ENCODE measurements at places on chromosomes 3 and 15.

DNA sequence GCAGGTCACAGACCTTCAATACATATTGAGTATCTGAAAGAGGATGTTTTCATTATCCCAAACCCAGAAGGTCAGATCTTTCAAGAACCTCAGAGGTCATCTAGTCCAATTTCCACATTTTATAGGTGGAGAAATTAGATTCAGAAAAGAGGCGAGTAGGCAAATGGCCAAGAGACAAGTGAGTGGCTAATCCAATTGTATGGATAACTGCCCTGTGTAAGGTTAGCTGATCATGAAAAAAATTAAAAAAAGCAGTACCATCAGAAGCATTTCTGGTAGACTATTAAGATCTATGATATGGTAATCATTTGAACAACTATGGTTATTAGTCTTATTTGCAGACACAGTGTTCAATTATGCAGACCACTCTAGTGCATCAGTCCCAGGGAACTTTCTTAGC, 660.7 kb upstream of the CFAP20DC start:
- DNase-seq, result no peak

DNA sequence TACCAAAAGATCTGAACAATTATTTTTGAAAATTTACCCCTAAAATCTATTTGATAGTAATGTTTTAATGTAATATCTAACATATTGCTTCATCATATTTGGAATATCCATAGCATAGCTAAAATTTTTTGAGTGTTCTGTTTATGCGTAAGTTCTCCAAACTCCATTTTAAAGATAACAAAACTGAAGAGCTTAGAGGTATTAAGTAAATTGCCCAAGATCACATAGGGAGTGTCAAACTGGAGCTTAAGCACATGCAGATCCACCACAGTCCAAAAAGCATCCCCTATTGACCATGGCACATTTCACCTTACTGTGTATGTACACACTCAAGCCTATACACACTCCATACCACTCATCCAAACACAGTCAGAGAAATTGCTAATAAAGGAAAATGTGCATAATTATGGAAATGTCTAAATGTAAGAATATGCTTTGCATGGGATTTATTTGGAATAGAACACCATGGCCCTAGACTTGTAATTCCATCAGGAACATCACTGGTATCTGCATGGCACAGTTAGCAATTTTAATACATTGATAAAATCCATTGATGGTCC, 85.2 kb upstream of the TGFBR2 start:
- no peak for DNase-seq

GRCh38 chr3:113079218-113079961, 88.6 kb downstream of the GTPBP8 start:
- no peak for DNase-seq

DNA sequence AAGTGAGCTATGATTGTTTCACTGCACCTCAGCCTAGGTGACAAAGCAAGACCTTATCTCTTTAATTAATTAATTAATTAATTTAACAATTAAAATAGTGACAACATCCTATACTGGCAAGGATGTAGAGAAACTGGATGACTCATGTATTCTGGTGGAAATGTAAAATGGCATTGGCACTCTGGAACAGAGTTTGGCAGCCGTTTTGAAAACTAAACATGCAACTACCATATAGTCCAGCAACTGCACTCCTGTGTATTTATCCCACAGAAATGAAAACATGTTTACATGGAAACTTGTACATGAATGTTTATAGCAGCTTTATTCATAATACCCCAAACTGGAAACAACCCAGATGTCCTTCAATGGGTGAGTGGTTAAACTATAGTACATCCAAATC, 56.6 kb downstream of the ANP32A start:
- DNase-seq, result no peak

GRCh38 chr15:91444656-91445055, 344.6 kb downstream of the SV2B start:
- DNase-seq, result no peak

GRCh38 chr15:99446565-99447496, 119.0 kb upstream of the MEF2A start:
- peak; percentile 60 for DNase-seq

DNA sequence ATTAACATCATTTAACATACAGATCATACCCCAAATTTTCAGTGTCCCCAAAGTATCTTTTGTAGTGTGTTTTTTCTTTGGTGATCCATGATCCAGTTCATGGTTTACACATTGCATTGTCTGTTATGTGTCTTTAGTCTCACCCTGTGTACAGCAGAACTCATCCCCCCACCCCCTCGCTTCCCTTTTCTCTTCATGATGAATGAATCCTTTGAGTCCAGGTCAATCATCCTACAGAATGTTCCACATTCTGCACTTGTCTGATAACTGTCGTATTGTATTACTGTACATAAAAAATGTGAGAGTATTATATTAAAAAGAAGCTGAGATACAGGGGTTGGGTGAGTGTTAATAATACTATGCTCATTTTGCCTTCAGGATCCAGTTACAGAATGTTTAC, 14.6 kb upstream of the NIT2 start:
- DNase-seq, result no peak

- no peak for DNase-seq
Observed at GRCh38 chr3:129057249-129057648, 3.3 kb upstream of the GP9 start.

- DNase-seq, result no peak
Observed at GRCh38 chr3:149655826-149656574, 1.8 kb downstream of the WWTR1 start.

GRCh38 chr3:52243791-52244628, 1.5 kb upstream of the PPM1M start:
- peak; percentile 59 for DNase-seq

- DNase-seq, result no peak
Observed at GRCh38 chr3:190336516-190337189, 14.4 kb upstream of the CLDN1 start.
